NCI-H1105 (cell line): ENCODE measurements at places on chromosomes 13 and 19.

DNA sequence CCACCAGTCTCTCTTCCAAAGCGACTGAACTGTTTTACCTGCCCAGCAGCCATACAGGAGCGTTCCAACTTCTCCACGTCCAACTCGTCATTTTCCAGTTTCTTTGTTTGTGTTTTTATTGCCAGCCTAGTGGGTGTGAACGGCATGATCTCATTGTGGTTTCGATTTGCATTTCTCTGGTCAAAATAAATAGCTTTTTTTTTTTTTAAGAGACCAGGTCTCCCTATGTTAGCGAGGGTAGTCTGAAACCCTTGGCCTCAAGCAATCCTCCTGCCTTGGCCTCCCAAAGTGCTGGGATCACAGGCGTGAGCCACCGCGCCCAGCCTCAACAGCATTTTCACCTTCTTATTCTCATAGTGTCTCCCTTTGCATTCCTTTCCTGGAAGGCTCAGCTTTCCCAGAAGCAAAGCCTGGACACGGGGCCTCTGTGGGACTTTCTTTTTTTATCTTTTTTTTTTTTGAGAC lies 4.2 kb upstream of the JSRP1 start:
- no peak for DNase-seq

DNA sequence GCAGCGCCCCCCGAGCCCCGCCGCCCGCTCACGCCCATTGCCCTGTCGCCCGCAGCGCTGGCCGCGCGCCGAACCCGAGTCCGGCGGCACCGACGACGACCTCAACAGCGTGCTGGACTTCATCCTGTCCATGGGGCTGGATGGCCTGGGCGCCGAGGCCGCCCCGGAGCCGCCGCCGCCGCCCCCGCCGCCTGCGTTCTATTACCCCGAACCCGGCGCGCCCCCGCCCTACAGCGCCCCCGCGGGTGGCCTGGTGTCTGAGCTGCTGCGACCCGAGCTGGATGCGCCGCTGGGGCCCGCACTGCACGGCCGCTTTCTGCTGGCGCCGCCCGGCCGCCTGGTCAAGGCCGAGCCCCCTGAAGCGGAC lies 518 bp downstream of the KLF2 start:
- no peak for DNase-seq

DNA sequence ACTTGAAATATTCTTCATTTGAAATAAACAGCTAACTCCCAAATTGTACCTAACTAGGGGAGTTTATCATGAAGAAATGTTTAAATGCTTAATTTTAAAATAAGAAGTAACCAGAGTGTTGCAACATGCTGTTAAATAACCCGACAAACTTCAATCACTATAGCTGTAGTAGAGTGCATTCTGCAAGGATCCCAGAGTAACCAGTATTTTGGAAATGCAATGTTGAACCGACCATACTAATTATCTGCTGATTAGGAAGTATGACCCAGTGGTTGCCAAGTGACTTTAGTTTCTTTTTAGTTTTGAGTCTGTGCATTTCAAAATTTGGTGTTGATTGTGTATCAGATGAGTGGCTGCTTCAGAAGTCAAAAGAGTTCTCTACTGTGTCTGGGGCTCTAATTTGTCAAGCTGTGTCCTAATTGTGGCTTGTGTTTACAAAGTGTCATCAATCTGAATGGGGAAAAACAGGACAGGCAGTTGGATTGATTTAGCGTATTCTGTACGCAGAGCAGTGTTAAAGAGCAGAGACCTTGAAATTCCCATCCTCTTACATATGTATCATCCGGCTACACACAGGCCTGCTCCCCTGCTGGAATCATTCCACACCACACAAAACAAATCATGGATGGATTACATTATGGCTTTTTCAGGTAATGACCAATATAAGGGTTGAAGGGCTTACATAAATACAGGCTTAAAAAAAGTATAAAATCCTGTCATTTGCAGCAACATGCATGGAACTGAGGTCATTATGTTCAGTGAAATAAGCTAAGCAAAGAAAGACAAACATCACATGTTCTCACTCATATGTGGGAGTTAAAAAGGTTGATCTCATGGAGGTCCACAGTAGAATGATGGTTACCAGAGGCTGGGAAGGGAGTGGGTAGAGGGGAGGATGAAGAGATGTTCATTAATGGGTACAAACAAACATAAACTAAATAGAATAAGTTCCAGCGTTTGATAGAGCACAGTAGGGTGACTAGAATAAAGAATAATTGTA lies 351.5 kb downstream of the KLF12 start:
- no peak for DNase-seq

DNA sequence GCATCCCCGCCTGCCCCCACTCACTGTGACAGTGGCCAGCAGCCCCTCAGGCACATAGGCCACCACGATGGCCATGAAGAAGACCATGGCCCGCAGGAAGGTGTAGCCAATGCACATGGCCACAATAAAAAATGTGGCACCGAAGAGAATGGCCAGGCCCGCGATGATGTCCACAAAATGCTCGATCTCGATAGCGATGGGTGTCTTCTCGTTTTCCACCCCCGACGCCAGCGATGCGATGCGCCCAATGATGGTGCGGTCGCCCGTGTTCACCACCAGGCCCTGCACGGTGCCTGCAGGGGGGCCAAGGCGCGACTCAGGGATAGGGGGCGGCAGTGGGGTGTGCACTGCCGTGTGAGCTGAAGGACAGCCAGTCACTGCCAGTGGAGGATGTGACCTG lies 3.7 kb downstream of the ATP4A start:
- no peak for DNase-seq

- no peak for DNase-seq
Measured at GRCh38 chr19:54391589-54392061, 23.6 kb upstream of the TTYH1 start.
